EL (cell line): ENCODE measurements at places on chromosomes 2 and 18.

DNA sequence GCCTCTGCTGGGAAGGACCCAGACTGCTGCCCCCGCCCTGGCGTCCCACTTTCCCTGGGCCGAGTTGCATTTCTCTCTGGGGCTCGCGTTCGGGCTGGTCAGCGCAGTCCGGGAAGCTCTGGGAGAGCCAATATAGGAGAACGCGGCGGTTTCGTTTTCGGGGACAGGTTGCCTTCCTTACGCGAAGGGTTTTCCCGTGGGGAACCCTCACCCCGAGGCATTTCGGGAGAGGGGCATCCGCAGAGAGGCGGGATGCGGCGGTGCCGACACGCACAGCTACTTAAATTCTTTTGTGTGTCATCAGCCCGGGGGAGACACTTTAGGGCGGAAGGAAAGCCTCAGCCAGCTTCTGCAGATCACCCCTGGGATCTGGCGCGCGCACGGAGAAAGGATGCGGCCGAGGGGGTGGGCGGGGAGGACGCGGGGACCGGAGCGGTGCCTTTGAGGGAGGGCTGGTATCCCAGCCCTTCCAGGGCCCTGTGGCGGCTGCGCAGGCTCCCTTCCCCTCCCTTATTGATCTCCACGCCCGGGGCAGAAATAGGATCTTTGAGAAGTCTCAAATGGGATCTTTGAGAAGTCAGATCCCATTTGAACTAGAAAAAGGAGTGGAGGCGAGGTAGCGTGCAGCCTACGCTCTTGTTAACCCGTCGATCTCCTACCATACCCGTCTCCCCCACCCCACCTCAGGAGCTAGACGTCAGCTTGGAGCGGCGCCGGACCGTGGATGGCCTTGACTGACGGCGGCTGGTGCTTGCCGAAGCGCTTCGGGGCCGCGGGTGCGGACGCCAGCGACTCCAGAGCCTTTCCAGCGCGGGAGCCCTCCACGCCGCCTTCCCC is 1.2 kb downstream of the GATA6 start:
- DNase-seq, result peak; percentile 80

DNA sequence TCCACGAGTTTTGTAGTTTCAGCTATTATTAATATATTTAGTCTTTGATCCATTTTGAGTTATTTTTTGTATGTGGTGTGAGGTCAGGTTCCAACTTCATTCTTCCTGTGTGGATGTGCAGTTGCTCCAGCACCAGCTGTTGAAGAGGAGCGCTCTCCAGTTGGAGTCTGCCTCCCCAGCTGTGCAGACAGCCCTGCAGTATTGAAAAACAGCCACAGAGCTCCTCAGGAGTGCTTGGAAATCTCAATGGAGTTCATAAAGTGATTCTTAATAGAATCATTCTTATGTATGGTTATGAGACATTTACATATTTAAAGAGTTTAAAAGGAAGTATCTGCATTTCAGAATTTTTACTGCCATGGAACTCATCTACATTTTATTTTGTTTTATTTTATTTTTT is 17.3 kb downstream of the DGKD start:
- no peak for DNase-seq

- DNase-seq, result no peak
These were observed 359.5 kb downstream of the ZNF521 start for GRCh38 chr18:24992491-24992890.

DNA sequence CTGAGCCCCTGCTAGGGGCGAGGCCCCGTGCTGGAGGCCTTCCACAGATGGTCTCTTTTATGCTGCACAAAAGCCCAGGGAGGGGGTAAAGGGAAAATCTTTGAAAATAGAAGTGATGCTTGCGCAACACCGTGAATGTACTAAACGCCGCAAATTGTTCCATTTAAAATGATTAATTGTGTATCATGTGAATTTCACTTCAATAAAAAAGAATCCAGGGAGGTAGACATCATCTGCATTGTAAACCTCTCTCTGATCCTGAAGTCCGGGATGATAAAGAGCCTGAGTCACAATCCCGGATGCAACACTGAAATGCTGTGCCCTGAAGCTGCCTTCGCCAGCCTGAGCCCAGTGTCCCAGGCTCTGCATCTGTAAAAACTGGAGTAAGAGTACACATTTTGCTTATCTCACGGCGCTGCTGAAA is 107.7 kb upstream of the PPP1CB start:
- peak; percentile 83 for DNase-seq

GRCh38 chr2:238120463-238121298 is 17.8 kb upstream of the KLHL30 start:
- peak; percentile 31 for DNase-seq

GRCh38 chr2:241499146-241499965 is 9.0 kb downstream of the STK25 start:
- DNase-seq, result no peak

DNA sequence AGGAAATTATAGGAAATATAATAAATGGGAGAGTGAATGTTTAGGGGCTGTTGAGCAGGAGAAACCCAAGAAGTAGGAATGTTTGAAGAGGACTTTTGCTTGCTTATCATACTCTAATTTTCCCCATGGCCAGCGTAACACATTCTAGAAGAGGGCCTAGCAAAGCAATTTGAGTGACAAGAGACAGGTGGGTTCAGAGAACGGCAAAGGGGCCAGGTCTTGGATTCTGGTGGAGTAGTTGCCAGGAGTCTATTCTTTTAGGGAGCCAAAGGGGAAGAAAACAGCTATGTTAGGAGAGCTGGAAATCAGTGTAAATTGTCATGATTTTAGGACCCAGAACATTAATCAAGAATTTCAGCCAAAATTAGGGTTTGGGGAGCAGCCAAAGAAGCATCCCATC is 96.5 kb downstream of the COL5A2 start:
- DNase-seq, result no peak

DNA sequence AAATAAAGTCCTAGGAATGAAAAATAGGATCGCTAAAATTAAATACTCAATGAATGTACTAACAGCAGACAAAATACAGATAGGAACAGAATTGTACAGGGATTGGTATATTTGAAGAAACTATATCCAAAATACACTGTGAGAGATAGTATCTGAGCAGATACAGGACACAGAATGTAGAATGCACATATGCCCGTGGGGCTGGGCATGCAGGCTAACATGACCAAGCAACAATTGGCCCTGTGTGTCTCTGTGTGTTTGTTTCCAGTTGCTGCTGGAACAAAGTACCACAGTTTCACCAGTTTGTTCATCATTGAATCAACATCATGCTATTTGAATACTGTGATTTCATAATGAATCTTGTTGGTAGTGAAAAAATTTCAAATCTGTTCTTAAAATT is 127.6 kb downstream of the PMAIP1 start:
- no peak for DNase-seq

GRCh38 chr2:72159211-72159993 is 11.7 kb upstream of the CYP26B1 start:
- DNase-seq, result no peak

GRCh38 chr2:12867631-12868287 is 151.0 kb downstream of the TRIB2 start:
- DNase-seq, result no peak

DNA sequence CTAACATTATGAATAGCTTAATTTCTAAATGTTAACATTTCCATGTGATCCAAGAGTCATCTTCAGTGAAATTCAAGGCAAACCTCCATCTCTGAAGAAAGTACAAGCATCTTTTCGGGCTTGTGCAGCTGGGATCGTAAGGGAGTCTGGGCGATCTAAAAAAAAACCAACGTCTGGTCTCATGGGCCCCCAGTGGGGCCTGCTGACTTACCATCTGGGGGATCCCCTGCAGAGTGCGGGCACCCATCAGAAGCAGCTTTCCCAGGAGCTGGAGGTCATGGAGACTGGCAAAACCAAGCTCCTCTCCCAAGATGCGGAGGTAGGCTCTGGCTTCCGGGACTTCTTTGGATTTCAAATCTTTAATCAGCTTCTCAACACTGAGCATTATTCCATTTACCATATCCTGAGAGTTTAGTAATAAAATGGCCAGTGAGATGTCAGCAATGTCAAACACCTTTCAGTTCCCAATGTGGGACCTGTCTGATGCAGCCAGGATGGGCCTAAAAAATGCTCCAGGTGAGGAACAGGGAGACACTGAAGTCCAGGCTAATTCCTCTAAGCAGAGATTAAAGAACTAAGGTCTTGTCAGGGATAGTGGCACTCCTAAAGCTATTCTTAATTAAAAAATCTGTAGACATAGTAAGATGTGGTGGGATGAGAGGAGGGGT is 19.0 kb downstream of the APOB start:
- no peak for DNase-seq

- no peak for DNase-seq
These were observed 105.3 kb upstream of the PGAP1 start for GRCh38 chr2:197031803-197032202.

DNA sequence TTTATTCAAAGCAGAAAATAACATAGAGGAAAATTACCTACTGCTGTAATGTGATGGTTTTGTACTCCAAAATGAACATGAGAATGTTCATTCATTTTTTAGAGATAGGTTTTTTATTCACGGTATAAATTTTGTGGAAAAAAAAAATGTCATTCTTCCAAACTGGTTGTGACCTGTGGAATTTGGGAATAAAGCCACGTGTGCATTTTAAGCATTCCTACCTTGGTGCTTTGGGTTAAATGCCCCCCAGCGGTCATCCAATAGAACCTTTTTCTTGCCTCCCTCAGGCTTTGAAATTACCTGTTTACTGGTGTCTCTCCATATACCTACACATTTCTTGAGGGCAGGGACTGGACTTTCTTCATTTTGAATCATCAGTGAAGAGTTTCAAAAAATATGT is 740.7 kb downstream of the DPP10 start:
- no peak for DNase-seq

GRCh38 chr2:215403441-215404347 is 32.2 kb downstream of the FN1 start:
- no peak for DNase-seq

DNA sequence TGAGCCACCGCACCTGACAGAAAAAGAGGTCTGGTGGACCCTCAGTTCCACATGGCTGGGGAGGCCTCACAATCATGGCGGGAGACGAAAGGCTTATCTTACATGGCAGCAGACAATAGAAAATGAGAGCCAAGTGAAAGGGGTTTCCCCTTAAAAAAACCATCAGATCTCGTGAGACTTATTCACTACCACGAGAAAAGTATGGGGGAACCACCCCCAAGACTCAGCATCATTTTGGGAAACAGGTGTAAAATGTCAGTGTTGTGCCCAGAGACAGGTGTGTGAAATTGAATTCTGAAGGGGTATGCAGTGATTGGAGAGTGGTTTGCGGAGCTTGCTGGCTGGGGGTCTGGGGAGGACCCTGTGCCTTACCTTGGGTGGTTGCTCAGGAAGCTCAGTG is 4.6 kb upstream of the D2HGDH start:
- DNase-seq, result no peak

DNA sequence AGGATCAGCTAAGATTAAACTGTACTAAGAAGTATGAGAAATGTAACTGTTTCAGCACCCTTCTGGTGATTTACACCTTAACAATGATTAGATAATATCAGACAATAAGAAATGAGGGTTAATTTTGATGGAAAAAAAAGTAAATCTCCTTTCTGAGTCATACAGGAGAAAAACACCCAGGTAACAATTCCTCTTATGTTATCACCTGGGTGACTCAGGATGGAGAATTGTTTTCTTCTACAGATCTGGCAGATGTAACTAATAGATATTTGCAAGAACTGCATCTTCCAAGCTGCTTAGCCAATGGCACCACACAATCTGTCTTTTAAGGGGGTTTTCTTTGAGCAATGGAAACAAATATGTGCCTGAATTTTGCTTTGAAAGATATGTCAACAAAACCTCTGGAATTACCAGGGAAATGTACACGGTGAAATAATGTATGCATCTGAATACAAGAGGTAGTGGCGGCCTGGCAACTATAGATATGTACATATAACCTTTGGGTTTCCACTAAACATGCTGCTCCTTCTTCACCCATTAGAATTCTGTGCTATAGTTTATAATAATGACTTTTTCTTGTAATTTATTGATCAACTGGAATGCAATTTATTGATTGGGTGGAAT is 407.9 kb downstream of the CPS1 start:
- no peak for DNase-seq

GRCh38 chr2:118221536-118222272 is 133.4 kb downstream of the INSIG2 start:
- peak; percentile 55 for DNase-seq

- DNase-seq, result no peak
These were observed 108.9 kb upstream of the KLF7 start for GRCh38 chr2:207274530-207275189.

DNA sequence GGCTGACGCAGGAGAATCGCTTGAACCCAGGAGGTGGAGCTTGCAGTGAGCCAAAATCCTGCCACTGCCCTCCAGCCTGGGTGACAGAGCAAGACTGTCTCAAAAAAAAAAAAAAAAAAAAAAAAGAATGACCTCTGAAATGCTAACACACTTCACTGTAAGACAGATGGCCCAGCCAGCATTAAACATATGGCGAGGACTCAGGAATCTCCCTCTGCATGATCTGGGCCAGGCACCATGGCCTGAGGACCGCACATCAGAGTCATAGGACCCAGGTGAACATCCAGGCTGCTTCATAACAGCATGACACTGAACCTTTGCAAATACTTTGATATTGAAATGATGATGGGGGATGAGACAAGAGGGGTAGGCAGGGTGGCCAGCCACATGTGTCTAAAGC is 56.1 kb upstream of the DNMT3A start:
- no peak for DNase-seq

DNA sequence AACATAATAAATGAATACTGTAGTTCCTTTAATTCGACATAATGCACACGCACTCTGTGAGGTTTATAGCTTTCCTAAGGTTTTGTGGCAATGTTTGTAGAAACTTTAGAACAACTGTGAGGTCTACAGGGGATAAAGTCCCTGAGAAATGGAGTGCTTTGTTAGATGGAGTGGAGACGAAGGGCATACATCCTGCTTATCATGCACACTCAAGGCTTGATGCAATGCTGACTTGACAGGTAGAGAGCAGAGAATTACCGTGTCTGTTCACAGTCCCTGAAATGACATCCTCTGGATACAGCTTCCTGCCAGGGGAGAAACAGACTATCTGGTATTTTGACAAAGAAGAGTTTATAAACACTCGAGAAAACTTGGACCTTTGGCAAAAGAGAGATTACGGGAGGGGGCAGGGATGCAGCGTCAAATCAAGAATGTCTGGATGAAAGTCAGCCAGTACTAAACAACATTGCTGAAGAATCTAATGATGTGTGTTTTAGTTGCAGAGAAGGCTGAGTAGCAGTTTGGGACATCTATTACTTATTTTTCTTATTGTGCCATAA is 766.9 kb upstream of the ZEB2 start:
- DNase-seq, result no peak
